HFFc6 (cell line): ENCODE measurements at places on chromosomes 6 and 20. TPM values are rescaled to one million over a fixed set of nuclear protein-coding genes. Genes with fewer than 3 reads are reported as not detected.

- H3K36me3 ChIP-seq, result peaks cover 45% of the 10 kb centered on the region
- DNase-seq, result no peak
- H3K4me1 ChIP-seq, result peaks cover 64% of the 10 kb centered on the region
These were observed 50.4 kb downstream of the TOP1 start for GRCh38 chr20:41079066-41079465.

The ULBP3 gene
- 10.8 to 13.3 TPM (median 10.9 TPM) in 3 replicates for total RNA-seq

DNA sequence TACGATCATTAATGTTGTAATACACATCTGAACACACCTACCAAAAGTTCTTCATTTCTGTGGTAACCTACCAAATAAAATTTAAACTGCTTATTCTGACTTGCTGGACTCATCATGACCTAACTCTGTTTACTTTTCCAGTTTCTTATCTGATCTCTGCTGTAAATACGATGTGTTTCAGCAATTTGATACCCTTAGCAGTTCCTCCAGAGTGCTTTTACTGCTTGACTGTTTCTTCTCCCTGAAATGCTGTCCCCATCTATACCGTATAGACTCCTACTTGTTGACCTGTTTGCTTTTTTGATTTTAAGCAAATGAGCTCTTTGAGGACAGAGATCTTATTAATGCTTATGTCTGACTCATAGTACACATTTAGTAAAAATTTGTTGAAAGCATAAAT, 119.5 kb downstream of the SCAF8 start:
- H3K27me3 ChIP-seq, result no peaks in the 10 kb centered on the region
- H3K4me1 ChIP-seq, result peaks cover 36% of the 10 kb centered on the region
- peaks cover 25% of the 10 kb centered on the region for H3K36me3 ChIP-seq
- peak overlapping the region; percentile 45 for H3K27ac ChIP-seq
- peak; percentile 69 for DNase-seq

DNA sequence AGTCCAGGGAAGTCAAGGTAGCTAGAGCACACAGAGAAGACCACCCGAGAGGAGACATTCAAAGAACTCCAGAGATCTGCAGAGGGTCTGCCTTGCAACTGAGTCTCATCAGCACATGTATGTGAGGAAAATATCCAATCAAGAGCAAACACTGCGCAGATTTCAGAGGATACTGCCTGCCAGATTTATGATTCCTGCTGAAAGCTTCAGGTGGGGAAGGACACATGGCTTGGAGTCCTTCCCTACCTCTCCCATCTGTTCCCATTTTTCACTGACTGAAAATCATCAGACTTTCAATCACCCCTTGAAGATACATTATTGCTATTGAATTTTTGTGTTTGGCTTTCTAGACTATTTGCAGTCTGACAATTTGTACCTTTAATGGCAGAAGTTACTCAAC, 7.6 kb upstream of the KIAA1586 start:
- no peaks in the 10 kb centered on the region for H3K4me1 ChIP-seq
- H3K27ac ChIP-seq, result no peak overlapping the region
- H3K27me3 ChIP-seq, result peaks cover 13% of the 10 kb centered on the region
- no peak overlapping the region for H3K4me3 ChIP-seq
- no peaks in the 10 kb centered on the region; the same call in 1 of the 2 replicates for H3K36me3 ChIP-seq

GRCh38 chr6:27806981-27807440, 105.2 kb downstream of the OR2B2 start:
- peak overlapping the region; percentile 95 for H3K4me3 ChIP-seq
- peaks cover 52% of the 10 kb centered on the region for H3K4me1 ChIP-seq
- peak; percentile 34 for DNase-seq
- H3K27ac ChIP-seq, result peak overlapping the region; percentile 98
- peaks cover 13% of the 10 kb centered on the region for H3K27me3 ChIP-seq

- peak overlapping the region; percentile 19; the same call in 1 of the 2 replicates for H3K27ac ChIP-seq
- peaks cover 5% of the 10 kb centered on the region for H3K27me3 ChIP-seq
- H3K4me3 ChIP-seq, result peak overlapping the region; percentile 94
- DNase-seq, result no peak
- peaks cover 39% of the 10 kb centered on the region for H3K4me1 ChIP-seq
These were observed 2.6 kb downstream of the ID4 start for GRCh38 chr6:19839788-19840187.

The RAE1 gene
- 29.8 to 32.6 TPM (median 31.4 TPM) in 3 replicates for total RNA-seq

DNA sequence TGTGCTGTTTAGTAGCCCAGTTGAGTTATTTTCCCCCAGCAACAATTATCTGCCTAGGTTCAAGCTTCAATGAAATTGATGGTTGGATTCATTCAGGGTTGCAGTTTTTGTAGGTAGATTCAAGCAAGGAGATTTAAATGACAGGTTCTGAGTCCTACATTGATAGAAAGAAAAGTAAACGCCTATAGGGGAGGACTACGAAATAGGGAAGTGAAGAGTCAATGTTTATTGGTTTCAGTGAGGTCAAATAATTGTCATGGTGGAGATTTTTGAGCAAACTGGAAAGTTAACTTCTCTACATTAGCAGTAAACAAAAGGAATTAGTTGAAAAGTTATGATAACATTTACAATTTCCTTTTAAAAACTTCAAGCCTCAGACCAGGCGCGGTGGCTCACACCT, 734 bp upstream of the WFDC13 start:
- no peaks in the 10 kb centered on the region for H3K36me3 ChIP-seq
- H3K27me3 ChIP-seq, result peaks cover 9% of the 10 kb centered on the region; the same call in 1 of the 2 replicates
- H3K4me1 ChIP-seq, result no peaks in the 10 kb centered on the region
- DNase-seq, result no peak
- no peak overlapping the region for H3K27ac ChIP-seq

The MTFR2 gene
- total RNA-seq, result 2.6 and 6.8 TPM in 2 replicates

GRCh38 chr6:97462938-97463598, 180.1 kb upstream of the MMS22L start:
- no peak overlapping the region for H3K4me3 ChIP-seq
- DNase-seq, result no peak
- no peaks in the 10 kb centered on the region for H3K4me1 ChIP-seq
- no peak overlapping the region for H3K27ac ChIP-seq
- H3K36me3 ChIP-seq, result no peaks in the 10 kb centered on the region

- H3K4me3 ChIP-seq, result no peak overlapping the region
- DNase-seq, result no peak
- H3K4me1 ChIP-seq, result no peaks in the 10 kb centered on the region
- no peak overlapping the region for H3K27ac ChIP-seq
These were observed 1.4 kb upstream of the CLPSL2 start for GRCh38 chr6:35775031-35775430.

- no peaks in the 10 kb centered on the region for H3K36me3 ChIP-seq
- H3K4me1 ChIP-seq, result no peaks in the 10 kb centered on the region
- no peaks in the 10 kb centered on the region for H3K27me3 ChIP-seq
- DNase-seq, result no peak
These were observed 357.5 kb downstream of the HDGFL1 start for GRCh38 chr6:22926790-22927354.

DNA sequence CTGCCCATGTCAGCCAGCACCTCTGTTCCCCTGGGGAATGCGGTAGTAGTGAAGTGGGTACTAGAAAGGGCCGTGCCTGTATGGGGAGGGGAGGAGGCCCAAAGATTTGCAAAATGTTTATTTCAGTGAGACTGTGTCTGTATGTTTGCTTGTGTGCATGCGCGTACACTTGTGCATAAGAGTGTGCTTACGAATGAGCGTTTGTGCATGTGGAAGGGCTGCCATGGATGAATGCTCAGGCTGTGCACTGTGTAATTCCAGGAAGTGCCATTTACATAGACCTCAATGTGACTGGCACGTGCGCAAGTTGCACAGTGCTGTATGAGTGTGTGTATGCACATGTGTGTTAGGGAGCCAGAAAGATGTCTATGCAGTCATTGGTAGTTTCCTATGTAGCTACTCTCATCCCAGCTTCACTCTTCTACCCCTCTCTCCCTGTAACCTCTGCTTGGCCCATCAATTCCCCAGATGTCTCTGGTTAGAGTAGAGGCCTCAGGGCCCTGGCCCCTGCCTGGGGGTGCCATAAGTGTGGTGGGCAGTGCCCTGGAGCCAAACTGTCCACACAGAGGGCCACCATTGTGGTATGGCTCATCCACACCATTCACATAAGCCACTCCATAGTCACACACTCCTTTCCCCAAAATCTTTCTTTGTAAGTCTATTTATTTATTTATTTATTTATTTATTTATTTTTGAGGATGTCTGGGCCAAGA, 26.8 kb upstream of the SLC22A7 start:
- H3K27ac ChIP-seq, result no peak overlapping the region
- no peaks in the 10 kb centered on the region for H3K36me3 ChIP-seq
- DNase-seq, result no peak
- H3K4me1 ChIP-seq, result peaks cover 13% of the 10 kb centered on the region

DNA sequence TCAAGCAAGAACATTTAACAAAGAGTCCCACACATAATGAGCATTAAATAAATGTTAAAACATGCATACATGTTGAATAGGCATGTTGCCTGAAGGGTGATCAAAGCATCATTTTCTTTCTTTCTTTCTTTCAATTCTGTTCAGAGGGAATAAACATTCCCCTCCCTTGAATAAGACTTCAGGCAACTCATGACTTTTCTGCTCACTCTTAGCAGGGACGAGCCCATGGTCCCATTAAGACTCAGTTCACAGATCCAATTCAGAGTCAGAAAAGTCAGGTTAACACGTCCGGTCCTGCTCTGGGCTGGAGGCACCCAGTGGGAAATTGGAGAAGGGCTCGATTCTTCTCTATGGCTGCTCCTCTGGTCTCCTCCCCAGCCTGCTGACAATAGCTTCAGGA, 181.7 kb downstream of the ZNF217 start:
- no peak for DNase-seq
- H3K4me1 ChIP-seq, result no peaks in the 10 kb centered on the region

GRCh38 chr20:62331347-62331746, 28.6 kb downstream of the ADRM1 start:
- no peaks in the 10 kb centered on the region for H3K36me3 ChIP-seq
- DNase-seq, result no peak
- no peaks in the 10 kb centered on the region for H3K27me3 ChIP-seq
- H3K4me3 ChIP-seq, result no peak overlapping the region
- H3K4me1 ChIP-seq, result no peaks in the 10 kb centered on the region

GRCh38 chr20:57211406-57211805, 55.0 kb downstream of the BMP7 start:
- H3K4me3 ChIP-seq, result no peak overlapping the region
- no peak overlapping the region for H3K27ac ChIP-seq
- peaks cover 8% of the 10 kb centered on the region for H3K36me3 ChIP-seq
- no peak for DNase-seq
- H3K27me3 ChIP-seq, result peaks cover 22% of the 10 kb centered on the region
- H3K4me1 ChIP-seq, result peaks cover 15% of the 10 kb centered on the region

GRCh38 chr6:44679438-44680201, 292.1 kb downstream of the CDC5L start:
- peaks cover 12% of the 10 kb centered on the region for H3K27me3 ChIP-seq
- H3K27ac ChIP-seq, result no peak overlapping the region
- no peak overlapping the region for H3K4me3 ChIP-seq
- DNase-seq, result no peak

- no peaks in the 10 kb centered on the region for H3K36me3 ChIP-seq
- H3K4me1 ChIP-seq, result peaks cover 10% of the 10 kb centered on the region
- H3K27ac ChIP-seq, result peak overlapping the region; percentile 63
- no peak overlapping the region for H3K4me3 ChIP-seq
- peak; percentile 62 for DNase-seq
These were observed 18.3 kb downstream of the CPNE5 start for GRCh38 chr6:36820700-36821580.

DNA sequence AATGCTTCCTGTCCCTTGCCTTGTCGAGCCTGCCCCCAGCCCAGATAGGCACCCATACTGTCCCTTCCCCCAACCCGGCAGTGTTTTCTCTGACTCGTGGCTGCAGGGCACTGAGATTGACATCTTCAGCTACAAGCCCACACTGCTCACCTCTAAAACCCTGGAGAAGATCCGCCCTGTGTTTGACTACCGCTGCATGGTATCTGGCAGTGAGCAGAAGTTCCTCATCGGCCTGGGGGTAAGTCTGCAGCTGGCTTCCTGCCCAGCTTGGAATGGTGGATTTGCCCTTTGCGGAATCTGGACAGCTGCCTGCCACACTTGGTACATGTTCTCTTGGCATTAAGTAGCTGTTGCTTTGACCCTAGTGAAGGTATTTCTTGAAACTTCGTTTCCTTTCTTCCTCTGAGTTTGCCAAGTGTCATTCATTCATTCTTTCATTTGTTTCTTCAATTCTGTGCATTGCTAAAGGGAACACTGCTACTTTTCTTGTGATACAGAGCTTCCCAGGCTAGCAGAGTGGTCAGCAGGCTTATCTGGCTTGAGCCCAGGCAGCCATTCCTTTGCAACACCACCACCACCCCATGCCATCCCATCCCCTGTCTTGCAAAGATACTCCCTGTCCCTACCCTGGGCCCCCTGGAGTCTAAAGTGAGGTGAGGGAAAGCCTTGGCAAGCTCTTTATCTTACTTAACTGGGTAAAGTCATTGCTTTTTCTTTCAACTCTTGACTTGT, 26.2 kb downstream of the CCDC167 start:
- H3K27me3 ChIP-seq, result no peaks in the 10 kb centered on the region; the same call in 1 of the 2 replicates
- H3K27ac ChIP-seq, result no peak overlapping the region; the same call in 1 of the 2 replicates
- peak; percentile 65 for DNase-seq
- H3K36me3 ChIP-seq, result peaks cover 44% of the 10 kb centered on the region
